ENCODE measurements at places on chromosomes 2 and 18.

GRCh38 chr2:180991820-180992219 is 11.4 kb downstream of the UBE2E3 start:
- no peak for DNase-seq

DNA sequence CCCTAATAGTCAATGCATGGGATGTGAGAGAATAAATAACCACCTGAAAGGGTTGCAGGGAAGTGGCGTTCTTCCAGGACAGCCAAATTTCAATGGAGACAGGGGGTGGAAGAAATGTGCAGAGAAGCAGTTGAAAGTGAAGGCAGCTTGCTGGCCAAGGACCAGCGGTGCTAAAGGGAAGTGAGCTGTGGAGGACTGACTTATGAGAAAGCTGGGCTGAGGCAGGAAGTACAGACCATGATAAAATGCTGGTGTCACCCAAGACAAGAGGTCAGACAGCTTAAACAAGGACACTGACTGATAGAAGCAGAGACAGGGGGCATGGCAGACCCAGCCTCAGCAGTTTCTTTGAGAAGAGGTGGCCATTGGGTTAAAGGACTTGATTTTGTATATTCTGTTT is 106.7 kb downstream of the DTNB start:
- DNase-seq: peak; percentile 88

DNA sequence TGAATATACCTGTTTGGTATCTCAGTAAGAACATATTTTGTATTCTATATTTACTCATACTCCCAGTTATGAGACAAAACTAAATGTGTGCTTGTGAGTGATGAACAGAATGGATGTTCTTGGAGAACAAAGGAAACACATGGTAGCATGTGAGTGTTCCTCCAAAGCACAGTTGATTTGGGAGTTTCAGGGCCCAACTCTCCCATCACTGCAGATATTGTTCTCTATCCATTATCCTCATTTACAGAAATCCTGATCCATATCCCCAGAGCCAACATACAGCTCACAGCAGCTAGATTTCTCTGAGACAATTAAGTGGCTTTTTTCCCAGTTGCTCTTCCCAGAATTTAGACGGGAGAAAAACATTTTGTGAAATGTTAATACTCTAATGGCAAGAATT is 75.6 kb upstream of the MAPRE2 start:
- no peak for DNase-seq

GRCh38 chr18:76741346-76741745 is 81.0 kb upstream of the ZNF236 start:
- no peak for DNase-seq

- peak; percentile 93 for DNase-seq
These were observed 95.1 kb downstream of the ZFP36L2 start for GRCh38 chr2:43131051-43131889.
